ENCODE measurements at places on chromosomes 12 and 14. TPM values are rescaled to one million over a fixed set of nuclear protein-coding genes. Genes with fewer than 3 reads are reported as not detected.

The CELA1 gene
- total RNA-seq: 0.16 TPM

The COL2A1 gene
- 0.32 TPM for total RNA-seq

The FAIM2 gene
- 0.18 TPM for total RNA-seq

The NKX2-1 gene
- total RNA-seq: not detected

The ENDOU gene
- not detected for total RNA-seq

The USP44 gene
- total RNA-seq: 2.9 TPM

The PLEKHD1 gene
- total RNA-seq: 0.16 TPM

The GPR162 gene
- 0.18 TPM for total RNA-seq

Data from T-helper 2 cell treated with Interferon-gamma antibody and Interleukin-4, amounts not matched to agents 100 ng/mL and 5 ng/mL, for 36 hours (primary cell).